ENCODE measurements at places on chromosomes 12 and 14.

DNA sequence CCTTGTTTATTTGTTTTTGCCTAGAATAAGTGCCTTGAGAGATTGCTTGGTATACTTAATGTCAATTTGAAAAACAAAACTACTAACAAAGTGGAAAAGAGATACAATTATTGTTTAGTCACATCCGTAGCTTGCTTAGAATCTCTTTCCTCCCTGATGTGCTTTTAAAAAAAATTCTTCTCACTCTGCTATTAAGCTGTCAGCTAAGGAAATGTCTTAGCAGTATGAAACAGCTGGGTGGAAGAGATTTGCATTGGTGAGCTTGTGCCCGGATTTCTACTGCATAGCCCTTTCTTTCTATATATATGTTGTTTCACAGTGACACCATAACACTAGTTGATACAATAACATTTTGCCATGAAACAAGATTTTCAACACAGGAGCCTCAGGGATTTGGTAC lies 229.4 kb upstream of the RGS6 start:
- DNase-seq = no peak

- DNase-seq = no peak
These were observed 389.3 kb upstream of the USP15 start for GRCh38 chr12:61870658-61871484.

DNA sequence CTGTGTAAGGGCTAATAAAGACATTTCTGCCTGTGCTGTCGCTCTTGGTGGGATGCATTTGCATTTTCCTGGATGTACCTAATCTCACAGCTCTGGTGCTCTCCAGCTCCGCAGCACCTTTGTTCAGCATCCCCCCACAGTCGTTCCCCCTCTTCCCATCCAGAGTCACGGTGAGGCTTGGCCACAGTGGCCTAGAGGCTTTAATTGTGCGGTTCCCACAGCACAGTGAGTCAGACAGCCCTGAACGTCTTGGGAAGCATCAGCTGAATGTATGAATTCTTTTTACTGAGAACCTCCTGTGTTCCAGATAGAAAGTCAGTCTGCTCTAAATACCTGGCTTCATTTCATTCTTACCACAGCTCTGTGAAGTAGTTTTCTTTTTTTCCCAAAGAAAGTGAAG lies 28.7 kb downstream of the MLXIP start:
- DNase-seq = no peak

GRCh38 chr12:117472983-117473382 lies 111.6 kb upstream of the NOS1 start:
- no peak for DNase-seq

GRCh38 chr14:86652526-86652925 lies 1122.6 kb downstream of the FLRT2 start:
- no peak for DNase-seq

GRCh38 chr12:47346251-47347019 lies 266.7 kb upstream of the AMIGO2 start:
- no peak for DNase-seq

DNA sequence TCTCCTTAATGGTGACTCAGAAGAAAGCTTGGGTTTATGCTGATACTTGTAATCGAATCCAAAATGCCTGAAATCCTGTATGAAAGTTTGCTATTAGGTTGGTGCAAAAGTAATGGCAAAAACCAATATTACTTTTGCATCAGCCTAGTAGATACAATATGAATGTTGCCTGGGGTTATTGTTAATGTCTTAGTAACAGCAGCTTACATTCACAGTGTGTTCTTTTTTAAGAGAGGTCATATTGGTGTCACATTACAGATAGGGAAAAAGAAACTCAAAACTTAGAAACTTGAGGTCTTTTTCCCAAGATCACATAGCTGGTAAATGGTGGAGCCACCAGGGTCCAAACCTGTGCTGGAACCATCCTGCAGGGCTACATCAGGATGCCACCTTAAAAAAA lies 25.2 kb downstream of the SRGAP1 start:
- DNase-seq = no peak

- no peak for DNase-seq
These were observed 48.8 kb downstream of the STXBP6 start for GRCh38 chr14:25001156-25001555.

- DNase-seq = no peak
These were observed 484.4 kb downstream of the TMEM121 start for GRCh38 chr14:106010783-106011182.

GRCh38 chr12:68971404-68971803 lies 38.4 kb upstream of the CPM start:
- DNase-seq = no peak

- DNase-seq = no peak
These were observed 111.0 kb upstream of the HIF1A start for GRCh38 chr14:61584331-61584741.

DNA sequence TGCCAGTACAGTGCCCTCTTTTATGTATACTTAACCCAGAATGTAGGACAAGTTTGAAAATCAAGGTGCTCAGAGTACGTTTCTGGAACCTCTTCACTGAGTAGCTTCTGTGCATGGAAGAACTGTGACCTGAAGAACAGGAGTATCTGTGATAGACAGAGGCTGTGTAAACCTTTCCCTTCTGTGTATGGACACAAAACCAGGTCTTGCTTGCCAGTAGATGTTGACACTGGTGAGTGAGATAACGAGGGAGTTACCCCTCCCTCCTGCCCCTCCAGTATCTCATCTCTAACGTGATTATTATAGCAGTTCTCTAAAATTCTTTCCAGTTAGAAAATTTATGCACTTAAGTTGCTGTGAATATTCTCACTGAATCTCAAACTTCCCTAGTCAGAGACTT lies 170.8 kb downstream of the RPL10L start:
- no peak for DNase-seq

- no peak for DNase-seq
These were observed 3.7 kb downstream of the CLEC4A start for GRCh38 chr12:8127138-8127537.

GRCh38 chr14:55502746-55503284 lies 62.4 kb upstream of the TBPL2 start:
- no peak for DNase-seq

DNA sequence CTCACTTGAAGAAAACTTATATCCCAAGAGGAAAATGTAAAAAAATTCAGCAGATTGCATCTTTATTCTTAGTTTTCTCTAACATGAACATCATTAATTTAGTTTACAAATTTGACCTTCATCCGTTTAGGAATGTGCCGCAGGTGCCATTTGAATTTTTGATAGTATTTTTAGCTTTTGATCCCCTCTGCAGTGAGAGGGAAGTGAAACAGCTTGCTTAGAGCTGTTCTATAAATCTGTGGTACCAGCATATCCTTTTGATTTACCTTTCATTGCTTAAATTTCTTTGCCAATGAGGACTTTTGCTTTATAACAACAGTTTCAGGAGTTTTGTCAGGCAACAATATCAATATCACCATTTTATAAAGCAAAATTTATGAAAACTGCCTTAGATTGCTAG lies 32.7 kb downstream of the DUSP6 start:
- no peak for DNase-seq

DNA sequence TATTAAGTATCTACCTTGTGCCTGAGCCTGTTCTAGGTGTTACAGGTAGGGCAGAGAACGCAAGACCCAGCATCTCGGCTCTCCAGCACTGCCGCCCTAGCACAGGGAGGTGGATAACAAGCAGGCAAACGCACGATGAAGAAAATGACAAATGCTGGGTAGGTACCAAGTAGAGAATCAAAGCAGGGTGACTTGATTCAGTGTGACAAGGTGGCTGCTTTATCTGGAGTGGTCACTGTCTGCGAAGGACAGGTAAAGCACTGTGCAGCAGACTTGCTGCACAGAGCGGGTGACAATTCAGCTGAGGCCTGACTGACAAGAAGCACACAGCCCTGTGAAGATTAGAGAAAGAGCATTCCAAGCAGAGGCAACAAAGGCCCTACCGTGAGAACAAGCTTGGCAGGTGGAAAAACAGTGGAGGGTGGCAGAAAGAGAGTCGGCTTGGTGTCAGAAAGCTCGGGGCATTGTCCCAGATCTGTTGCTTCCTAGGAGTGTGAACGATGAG lies 12.9 kb downstream of the PRKCH start:
- DNase-seq = no peak

DNA sequence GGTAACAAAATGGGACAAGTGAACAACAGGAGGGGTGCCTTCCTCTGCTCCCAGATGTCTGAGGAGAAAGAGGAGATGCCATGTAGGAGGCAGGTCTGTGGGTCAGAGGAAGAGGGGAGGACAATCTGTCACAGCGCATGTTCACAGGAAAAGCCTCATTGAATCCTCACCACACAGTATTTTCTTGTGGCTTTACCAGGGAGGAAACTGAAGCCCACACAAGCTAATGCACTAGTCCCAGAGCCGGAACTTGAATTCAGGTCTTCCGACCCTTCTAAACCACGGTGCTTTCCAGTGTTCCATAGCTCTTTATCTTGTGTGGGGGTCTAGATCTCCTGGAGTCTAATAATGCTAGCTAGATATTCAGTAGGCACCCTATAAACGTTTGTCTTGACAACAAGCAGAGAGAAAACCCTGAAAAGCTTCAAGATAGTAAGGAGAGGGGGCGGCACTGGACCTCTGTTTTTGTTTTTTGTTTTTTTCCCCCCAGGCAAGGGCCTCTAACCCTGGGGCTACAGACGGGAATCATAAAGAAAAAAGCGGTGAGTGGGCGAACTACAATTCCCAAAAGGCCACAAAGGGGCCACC lies 371 bp upstream of the SHMT2 start:
- DNase-seq = no peak

DNA sequence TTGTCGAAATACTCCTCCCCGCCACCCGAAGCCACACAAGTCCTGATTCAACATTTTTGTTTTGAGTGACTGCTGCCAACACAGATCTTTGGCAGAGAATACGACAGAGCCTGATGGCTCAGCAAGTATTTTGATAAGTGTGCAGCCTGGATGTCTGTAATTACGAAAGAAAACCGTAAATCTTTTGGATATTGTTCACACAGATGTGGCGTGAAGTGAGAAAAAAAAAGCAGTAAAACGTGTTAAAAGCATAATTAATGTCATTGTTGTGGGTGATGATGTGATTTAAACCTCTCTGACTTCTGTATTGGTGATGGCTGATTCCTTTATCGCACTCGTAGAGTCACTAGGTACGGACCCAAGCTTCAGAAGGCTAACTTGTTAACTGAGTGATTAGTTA lies 98.7 kb downstream of the PHETA1 start:
- DNase-seq = no peak

DNA sequence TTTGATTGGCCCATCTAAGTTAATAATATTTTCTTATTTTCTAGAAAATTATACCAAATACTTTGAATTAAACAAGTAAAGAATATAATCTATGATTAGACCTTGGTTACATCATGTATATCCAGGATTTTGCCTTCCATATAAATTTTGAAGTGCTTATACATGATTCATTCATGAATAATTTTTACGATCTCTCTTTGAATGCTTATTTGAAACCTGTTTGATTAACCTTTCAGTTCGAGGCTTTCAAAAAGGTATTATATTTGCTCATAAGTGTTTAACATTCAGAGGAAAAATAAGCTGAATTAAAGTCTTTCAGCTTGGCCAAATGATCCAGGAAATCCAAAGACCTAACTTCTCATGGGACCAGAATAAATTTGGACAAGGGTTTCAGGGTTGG lies 495.2 kb upstream of the GARIN6 start:
- DNase-seq = no peak

DNA sequence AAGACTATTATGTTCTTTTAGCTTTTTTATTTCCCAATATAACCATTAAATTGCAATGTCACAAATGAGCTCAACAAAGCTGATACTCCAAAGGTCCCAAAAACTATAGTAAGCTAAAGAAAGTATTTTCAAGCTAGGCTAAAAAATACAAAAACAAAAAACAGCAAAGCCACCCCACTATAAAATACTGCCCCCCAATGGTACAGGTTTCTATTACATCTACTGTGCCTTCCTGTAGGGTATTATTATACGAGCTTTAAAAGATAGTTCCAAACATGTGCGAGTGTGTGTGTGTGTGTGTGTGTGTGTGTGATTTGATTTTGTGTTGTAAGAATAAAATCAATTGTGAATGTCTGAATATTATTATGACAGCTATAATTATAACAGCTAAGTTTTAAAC lies 1.1 kb downstream of the IFNG start:
- DNase-seq = no peak

- no peak for DNase-seq
These were observed 17.8 kb downstream of the BRF1 start for GRCh38 chr14:105283028-105283427.

GRCh38 chr14:23605931-23606585 lies 27.5 kb upstream of the JPH4 start:
- no peak for DNase-seq

DNA sequence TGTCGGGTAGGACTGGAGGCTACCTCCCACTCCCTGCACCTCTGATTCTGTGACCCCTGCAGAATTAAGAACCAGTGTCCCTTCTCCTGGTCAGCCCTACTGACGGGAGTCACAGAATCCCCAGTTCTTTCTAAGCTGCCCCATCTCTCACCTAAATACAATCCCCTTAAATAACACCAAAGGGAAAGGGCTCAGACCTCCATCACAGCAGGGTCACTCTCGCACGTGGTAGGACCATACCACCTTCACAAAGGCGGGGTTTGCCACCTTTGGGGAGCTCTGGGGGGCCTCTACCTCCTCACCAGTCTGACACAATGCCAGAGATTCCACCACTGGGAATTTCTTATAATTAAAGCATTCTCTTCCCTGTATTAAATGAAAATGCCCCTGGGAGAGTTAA lies 35.6 kb downstream of the DAD1 start:
- no peak for DNase-seq

DNA sequence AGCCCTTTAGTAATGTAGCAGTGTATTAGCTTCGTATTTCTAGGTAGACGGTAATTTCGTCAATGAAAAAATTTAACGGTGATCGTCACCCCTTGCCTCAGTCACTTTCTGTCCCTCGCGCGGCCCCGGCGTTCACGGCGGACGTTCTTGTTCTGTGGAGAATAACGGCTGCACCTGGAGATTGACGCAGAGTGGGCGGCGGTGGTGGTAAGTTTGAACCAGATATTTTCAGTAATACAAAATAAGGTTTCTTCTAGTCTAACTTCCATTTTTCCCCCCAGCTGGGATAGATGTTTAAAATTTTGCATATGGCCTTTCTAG lies 341 bp downstream of the ZNF10 start:
- no peak for DNase-seq

- no peak for DNase-seq
These were observed 309.6 kb downstream of the TMTC2 start for GRCh38 chr12:82996168-82996812.

- DNase-seq = no peak
These were observed 93.6 kb upstream of the TMTC2 start for GRCh38 chr12:82593143-82593542.
